ACHN (cell line): ENCODE measurements at places on chromosomes 1 and 21.

GRCh38 chr1:206498685-206499084, 8.6 kb upstream of the RASSF5 start:
- peak; percentile 49 for DNase-seq

GRCh38 chr1:154821083-154821482, 49.0 kb downstream of the KCNN3 start:
- no peak for DNase-seq

GRCh38 chr1:60229821-60230220, 156.3 kb upstream of the C1orf87 start:
- no peak for DNase-seq

DNA sequence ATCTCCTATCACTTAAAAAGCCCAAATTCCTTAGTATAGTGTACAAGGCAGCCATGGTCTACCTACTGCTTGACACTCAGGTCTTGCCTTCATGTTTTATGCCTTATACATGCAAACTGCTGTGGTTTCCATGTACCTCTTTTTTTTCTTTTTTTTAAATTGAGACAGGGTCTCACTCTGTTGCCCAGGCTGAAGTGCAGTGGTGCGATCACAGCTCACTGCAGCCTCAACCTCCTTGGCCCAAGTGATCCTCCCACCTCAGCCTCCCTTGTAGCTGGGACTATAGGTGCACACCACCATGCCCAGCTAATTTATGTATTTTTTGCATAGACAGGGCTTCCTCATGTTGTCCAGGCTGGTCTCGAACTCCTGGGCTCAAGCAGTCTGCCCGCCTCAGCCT, 8.0 kb downstream of the CD55 start:
- no peak for DNase-seq

- DNase-seq: no peak
Observed at GRCh38 chr1:94866164-94866807, 46.1 kb downstream of the SLC44A3 start.

GRCh38 chr1:159938905-159939677, 6.3 kb downstream of the IGSF9 start:
- DNase-seq: no peak

- no peak for DNase-seq
Observed at GRCh38 chr21:24372506-24372905, 1234.8 kb downstream of the MRPL39 start.

- DNase-seq: peak; percentile 56
Observed at GRCh38 chr1:77876884-77877283, 11.5 kb upstream of the NEXN start.

- DNase-seq: no peak
Observed at GRCh38 chr1:54808443-54809207, 7.5 kb upstream of the TTC22 start.

- DNase-seq: no peak
Observed at GRCh38 chr1:41471658-41472057, 12.8 kb downstream of the EDN2 start.

DNA sequence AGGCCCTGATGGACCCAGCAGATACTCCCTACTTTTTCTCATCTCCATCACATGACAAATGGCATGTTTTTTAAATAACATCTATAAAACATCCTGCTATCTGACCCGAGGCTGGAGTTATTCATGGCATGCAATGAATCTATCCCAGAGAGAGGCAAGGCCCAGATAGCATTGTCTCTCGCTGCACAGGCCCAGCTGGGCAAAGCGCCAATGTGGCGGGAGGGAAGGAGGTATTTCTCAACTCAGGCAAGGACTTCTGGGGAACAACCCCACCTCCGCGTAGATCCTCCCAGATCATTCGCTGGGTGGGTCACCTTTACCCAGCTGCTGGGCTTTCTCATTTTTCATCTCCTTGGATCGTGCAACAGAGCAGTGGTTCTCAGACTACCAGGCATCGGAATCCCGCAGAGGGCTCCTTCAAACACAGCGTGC, 59.8 kb downstream of the ERG start:
- no peak for DNase-seq

- no peak for DNase-seq
Observed at GRCh38 chr1:43776043-43776761, 68.9 kb downstream of the ST3GAL3 start.

- DNase-seq: peak; percentile 87
Observed at GRCh38 chr1:153447498-153448170, 12.8 kb downstream of the S100A7 start.

GRCh38 chr1:14630986-14631385, 32.5 kb downstream of the KAZN start:
- no peak for DNase-seq
